ENCODE measurements at places on chromosomes 5 and 9.

DNA sequence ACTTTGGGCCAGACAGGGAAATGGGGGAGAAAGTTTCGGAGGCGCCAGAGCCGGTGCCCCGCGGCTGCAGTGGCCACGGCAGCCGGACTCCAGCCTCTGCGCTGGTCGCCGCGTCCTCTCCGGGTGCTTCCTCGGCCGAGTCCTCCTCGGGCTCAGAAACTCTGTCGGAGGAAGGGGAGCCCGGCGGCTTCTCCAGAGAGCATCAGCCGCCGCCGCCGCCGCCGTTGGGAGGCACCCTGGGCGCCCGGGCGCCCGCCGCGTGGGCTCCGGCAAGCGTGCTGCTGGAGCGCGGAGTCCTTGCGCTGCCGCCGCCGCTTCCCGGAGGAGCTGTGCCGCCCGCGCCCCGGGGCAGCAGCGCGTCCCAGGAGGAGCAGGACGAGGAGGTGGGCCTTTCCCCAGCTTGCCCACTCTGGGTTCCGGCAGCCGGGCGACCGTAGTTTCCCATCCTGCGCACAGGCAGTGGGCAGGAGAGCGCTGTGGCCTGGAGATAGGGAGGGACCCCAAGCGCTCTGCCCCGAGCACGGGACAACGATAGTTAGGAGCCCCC is 516 bp downstream of the MAST4 start:
- DNase-seq, result peak; percentile 34

DNA sequence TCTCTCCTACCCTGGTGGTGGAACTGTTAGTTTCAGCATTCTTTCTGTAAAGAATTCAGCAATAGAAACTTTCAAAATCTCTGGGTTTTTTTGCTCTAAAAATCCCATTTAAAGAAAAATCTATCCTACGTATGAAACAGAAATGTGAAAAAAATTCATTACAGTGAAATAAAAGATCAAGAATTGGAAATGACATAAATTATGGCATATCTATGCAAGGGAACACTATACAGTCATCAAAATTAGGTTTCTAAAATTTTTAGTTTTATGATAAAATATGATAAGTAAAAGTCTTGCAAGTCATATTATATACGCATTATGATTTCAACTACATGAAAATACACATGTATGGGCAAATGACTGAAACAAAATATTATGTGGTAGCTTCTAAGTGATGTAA is 342.6 kb downstream of the CETN3 start:
- no peak for DNase-seq

- no peak for DNase-seq
Observed at GRCh38 chr5:80230269-80230992, 25.4 kb downstream of the SERINC5 start.

DNA sequence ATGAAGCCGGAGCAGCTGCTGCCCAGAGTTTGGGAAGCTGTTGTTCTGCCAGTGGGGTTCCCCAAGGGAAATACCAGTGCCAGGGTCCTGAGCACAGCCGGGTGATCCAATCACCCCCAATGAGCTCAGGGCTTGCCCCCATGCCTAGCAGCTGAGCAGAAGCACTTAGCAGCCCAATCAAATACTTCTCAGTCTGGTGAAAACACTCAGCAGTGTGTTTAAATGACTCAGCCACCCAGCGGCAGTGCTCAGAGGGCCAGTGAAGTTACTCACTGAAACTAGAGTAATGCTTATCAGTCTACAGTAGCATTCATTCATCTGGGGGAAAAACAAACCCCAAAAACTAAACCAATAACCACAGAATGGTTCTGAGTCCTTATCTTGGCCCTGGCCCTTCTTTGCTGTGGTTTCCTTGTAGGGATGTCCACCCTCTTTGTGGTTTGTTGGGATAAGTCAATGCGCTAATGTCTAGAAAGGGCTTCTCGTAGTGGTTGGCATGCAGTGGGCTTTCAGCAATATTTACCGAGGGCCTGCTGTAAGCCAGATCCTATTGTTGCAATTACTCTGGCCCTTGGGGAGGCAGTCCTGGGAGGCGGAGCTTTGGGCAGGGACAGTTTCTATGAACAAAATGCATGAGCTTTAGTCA is 43.1 kb downstream of the LHX2 start:
- DNase-seq, result no peak

- DNase-seq, result no peak
Observed at GRCh38 chr9:75184471-75184870, 96.2 kb downstream of the OSTF1 start.

DNA sequence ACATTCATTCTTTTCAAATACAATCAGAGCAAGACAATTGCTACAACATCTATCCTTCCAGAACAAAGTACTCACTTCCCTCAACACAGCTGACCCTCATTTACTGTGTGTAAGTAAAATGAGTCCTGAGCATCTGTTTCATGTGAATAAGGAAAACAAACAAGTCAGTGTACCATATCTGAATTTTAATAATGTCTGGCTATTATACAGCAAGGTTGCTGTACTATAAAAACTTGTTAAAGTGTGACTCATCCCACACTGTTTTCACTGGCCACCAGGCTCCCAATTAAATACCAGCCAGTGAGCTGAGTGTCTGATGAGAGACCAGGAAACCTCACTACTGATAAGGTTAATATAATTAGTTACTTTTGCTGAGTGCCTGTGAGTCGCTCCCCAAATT is 339.8 kb downstream of the AGTPBP1 start:
- DNase-seq, result no peak

GRCh38 chr5:87136733-87137132 is 130.9 kb upstream of the RASA1 start:
- no peak for DNase-seq

DNA sequence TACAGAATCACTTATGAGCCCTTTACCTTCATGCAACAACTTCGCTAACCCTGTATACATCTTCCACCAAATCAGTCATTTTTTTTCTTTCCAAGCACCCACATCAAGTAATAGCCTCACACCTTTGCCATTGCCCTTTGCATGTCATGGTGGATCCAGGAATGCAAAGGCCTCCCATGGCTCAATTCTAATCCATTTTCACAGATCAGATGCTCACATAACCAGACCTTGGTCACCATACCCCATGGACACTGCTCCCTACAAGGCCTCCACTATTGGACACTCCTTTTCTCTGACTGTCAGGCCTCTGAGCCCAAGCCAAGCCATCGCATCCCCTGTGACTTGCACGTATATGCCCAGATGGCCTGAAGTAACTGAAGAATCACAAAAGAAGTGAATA is 179.5 kb downstream of the RASEF start:
- DNase-seq, result no peak

- no peak for DNase-seq
Observed at GRCh38 chr9:5435912-5436311, 1.8 kb downstream of the PLGRKT start.

DNA sequence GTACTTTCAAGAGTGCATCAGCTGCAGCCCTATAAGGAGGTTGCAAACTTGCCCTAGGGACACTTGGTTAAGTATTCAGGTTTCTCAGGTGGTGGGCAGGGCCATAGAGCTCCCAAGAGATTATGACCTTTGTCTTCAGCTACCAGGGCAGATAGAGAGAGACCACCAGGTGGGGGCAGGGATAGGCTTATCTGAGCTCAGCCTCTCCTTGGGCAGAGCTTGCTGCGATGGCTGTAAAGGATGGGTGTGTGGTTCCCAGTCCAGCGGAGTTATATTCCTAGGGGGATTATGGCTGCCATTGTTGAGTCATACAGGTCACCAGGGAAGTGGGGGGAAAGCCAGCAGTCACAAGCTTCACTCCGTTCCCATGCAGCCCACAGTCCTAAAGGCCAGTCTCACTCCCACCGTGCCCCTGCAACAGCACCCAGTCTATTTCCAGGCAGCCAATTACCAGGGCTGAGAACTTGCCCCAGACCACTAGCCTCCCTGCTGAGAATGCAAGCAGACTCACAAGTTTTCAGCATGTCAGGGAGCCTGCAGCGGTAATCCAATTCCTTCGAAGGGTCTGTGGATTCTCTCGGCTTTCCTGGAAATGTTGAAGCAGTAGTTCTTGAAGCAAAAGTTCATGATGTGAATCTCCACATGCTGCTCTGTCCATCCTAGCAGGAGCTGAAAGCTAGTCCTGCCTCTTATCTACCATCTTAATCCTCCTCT is 151.5 kb downstream of the SLC12A2 start:
- no peak for DNase-seq

DNA sequence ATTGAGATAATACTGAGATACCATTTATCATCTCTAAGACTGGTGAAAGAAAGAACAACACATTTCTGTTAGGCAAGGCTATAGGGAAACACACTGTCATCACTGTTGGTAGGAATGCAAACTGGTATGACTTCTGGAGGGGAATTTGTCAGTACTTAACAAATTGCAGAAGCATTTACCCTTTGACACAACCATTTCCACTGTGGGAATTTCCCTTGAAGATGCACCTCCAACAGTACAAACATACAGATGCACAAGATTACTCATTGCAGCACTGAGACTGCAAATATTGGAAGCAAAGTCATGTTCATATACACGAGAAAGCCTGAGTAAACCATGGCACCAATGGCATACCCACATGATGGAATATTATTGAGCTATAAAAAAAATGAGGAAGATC is 17.6 kb downstream of the GM2A start:
- no peak for DNase-seq

DNA sequence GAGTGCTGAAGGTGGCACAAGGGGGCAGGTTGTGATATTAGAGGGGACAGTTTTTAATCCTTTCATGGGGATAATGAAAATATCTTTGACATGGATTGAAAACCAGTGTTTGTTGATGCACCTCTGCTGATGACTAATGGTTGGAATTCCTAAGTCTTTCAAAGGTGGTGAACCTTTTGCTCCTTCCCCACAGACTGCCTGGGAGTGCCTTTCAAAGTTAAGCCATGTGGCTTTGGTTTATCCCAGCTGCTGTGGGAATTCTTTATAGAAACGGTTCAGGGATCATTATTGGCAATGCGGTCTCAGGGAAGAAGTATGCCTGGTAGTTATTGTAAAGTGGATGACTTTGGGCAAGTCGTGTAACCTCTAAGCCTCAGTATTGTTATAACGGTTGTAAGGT is 45.7 kb downstream of the PIP5K1B start:
- DNase-seq, result no peak

DNA sequence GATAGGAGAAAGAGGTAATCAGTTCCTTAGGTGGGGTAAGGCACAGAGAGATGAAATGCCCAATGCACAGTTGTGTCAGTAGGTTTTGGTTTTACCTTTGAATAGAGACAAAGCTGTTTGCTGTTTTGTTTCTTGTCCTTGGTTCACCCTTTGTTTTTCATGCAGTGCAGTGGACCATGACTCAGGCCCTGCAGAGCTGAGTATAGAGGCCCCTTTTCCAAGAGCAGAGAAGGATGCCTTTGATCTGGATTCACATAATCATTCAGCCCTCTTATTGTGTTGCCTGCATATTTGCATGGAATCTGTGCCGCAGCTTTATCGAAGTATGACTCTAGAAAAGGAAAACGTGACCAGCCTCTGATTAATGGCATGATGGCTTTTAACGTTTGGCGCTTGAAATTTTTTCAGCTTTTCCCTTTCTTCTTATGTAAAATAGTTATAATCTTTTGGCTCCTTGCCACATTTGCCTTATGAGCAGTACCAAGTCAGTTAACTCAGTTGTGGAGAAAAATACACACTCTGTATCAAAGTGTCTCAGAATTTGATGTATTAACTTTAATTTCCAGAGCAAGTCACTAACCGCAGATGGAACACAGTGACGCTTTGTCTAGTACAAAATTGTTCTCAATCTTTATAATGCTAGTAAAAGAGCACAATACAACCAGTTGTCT is 197.6 kb downstream of the KDM4C start:
- DNase-seq, result no peak

DNA sequence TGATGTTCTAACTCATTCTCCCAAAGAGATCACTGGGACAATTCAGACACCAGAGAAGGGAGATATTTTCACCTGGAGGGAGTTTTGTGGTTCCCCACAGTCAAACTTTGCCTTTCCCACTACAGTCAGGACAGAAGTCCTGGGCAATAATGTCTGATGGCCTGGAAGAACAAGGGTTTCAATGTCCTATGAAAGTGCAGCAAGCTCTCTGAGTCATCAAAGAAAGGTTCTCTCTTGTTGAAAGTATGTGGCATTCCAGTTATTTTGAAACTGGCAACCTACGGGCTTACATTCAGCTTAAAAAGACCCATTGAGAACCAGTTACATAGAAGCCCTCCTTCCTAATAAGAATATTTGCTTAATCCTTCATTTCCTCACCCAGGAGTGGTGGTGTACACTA is 103.9 kb downstream of the INSYN2B start:
- no peak for DNase-seq

DNA sequence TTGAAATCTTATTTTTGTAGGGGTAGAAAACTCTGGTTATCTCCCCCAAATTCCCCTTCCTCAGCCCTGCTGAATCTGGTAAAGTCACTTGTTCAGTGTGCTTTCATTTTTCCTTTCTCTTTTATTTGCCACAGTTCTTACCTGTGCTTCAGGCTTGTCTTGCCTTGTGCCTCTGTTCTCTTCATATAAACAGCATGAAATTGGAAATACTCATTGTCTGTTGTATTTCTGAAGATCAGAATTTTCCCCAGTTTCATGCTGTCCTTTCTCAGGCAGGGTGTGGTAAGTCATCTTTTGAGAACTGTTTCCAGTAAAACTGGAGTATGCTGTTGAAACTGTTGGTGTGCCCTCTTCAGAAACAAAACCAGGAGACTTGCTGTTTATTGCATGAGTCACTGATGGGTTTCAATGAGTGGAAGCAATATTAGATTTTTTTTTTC is 7.0 kb downstream of the PAM start:
- no peak for DNase-seq

DNA sequence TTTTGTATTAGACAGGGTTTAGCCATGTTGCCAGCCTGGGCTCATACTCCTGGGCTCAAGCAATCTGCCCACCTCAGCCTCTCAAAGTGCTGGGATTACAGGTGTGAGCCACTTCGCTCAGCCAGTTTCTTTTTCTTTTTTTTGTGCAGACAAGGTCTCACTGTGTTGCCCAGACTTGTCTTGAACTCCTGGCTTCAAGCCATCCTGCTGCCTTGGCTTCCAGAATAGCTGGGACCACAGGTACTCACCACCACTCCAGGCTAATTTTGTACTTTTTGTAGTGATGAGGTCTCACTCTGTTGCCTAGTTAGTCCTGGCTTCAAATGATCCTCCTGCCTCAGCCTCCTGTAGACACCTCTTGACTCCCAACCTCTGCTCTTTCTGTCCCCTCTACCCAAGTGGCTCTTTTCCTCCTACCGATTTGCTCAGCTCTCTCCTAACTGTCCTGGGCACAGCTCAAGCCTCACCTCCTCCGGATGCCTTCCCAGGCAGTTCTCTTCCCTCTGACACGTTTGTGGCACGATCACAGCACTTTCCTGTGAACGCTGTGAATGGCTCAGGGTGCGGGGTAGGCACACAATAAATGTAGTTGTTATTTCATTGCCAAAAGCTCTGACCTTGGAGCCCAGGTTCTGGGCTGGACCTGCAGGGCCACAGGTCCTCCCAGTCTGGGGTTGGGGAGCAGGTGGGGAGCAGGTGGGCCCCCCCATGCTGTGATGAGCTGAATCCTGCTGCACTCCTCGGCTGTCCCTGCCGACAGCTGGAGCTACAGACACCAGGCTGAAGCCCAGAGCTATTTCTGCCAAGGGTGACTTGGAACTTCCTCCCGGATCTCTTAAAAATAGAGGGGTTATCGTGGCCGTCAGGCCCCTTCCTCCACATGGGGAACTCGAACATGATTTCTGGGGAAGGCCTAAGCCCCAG is 23.9 kb downstream of the GFI1B start:
- peak; percentile 51 for DNase-seq
